ENCODE measurements at places on chromosomes 12 and 14.
A peak's percentile ranks its signal among the peaks of the same experiment; 100 is the strongest.

- no peak for DNase-seq
Observed at GRCh38 chr14:63891148-63891975, 38.6 kb downstream of the SYNE2 start.

DNA sequence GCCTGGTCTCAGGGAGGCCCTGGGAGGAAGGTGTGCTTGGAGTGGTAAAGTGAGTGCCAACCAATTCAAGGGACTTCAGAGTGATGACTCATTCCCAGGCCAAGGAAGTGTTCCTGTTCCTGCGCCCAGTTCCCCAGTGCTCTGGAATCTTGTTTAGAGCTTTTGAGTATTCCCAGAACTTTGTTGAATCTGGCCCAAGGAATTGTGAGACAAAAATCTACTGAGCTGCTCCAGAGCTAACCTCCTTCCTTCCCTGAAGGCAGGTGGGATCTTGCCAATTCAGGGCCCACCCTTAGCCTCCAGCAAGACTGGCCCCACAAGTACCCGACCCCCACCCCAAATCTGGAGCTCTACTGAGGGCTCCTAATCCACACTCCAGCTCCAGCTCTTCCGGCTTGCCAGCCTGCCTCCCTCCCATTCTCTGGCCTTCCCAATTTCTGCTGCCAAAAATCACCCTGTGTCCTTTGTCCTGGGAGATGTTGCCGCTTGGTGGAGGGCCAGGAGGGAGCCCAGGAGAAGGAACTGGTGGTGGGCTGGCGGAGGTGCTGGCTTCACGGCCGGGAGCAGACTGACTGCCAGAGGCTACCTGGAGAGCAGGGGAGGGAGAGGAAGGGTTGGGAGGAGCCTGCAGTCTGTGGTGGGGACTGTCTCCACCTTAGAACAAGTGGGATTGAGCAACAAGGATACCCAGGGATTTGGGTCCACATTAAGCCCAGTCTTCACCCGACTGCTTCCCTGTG lies 2.0 kb upstream of the ATN1 start:
- DNase-seq: no peak

GRCh38 chr14:104393898-104394381 lies 185.6 kb upstream of the C14orf180 start:
- DNase-seq: peak; percentile 29

GRCh38 chr12:64273527-64274403 lies 51.7 kb upstream of the KICS2 start:
- DNase-seq: no peak

DNA sequence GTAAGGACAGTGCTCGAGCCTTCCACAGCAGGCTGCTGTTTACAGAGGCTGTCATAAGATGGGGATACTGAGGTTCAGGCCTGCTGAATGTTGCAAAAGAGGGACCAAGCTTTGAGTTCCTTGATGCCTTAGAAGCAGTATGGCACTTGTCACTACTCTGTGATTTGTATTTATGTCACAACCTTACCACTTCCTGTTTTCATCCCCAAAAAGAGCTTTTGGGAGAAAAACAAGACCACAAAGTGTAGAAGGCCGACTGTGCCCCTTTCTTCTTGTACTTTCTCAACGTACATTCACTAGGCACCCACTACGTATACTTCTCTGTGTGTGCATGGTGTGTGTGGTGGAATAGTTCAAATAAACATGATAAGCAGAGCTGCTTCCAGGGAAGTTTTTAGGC lies 90.1 kb downstream of the DRAM1 start:
- no peak for DNase-seq

GRCh38 chr14:81427348-81428058 lies 27.4 kb upstream of the STON2 start:
- DNase-seq: no peak

DNA sequence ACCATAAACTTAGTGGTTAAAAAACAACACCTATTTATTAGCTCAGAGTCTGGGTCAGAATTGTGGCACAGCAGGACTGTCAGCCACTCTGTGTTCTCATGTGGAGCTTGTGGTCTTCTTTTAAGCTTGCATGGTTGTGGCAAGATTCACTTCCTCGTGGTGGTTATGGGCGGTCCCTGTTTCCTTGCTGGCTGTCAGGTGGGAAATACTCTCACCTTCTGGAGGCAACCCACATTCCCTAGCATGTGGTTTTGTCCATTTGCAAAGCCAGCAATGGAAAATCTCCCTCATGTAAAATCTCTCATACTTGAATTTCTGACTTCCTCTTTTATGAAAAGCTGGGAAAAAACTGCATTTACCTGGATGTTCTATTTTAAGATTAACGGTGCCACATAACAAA lies 229.8 kb downstream of the ALX1 start:
- no peak for DNase-seq

- no peak for DNase-seq
Observed at GRCh38 chr12:15924956-15925355, 13.8 kb downstream of the DERA start.

DNA sequence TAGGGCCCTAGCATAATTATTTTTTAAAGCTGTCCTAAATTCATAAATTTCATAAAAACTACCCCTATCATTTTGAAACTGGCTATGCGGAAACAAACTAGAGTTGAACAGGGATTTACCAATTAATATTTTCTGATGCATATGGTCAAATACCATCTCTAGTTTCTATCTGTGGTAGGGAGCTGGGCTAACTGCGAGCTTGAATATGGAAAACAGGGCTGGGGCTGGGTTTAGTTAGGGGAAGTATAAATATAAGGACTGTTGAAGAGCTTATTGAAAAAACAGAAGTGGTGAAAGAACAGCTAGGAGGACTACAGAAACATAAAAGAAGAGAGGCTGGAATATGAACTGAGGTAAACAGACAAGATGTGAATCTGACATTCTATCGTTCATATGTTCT lies 91.8 kb downstream of the SLC38A1 start:
- no peak for DNase-seq

All from stimulated activated CD4-positive, alpha-beta T cell treated with anti-CD3 and anti-CD28 coated beads, Interleukin-2, amount 100 ng/mL, for 48 hours (primary cell).